ENCODE measurements at places on chromosomes 11 and 22.
A peak's percentile ranks its signal among the peaks of the same experiment; 100 is the strongest.

GRCh38 chr11:130536106-130537040 is 87.9 kb downstream of the ADAMTS15 start:
- no peak for DNase-seq

DNA sequence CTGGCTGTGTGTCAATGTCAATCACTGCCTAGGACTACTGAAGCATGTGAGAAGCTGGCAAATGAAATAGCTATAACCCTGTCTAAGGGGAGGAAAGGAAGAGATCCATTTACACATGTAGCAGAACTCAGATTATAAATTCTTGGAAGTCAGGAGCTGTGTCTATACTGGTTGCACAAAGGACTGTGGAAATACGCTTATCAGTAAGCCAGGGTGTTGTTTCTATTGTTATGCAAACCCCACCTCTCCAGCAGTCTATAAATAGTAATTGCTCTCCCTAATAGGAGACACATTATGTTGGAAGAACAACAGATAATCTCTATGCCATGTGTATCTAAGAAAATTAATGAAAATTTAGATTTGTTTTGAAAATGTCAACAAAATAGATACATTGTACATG is 693.4 kb upstream of the CCDC90B start:
- DNase-seq = no peak

- no peak for DNase-seq
Measured at GRCh38 chr11:66360406-66361073, 11.0 kb downstream of the SLC29A2 start.

DNA sequence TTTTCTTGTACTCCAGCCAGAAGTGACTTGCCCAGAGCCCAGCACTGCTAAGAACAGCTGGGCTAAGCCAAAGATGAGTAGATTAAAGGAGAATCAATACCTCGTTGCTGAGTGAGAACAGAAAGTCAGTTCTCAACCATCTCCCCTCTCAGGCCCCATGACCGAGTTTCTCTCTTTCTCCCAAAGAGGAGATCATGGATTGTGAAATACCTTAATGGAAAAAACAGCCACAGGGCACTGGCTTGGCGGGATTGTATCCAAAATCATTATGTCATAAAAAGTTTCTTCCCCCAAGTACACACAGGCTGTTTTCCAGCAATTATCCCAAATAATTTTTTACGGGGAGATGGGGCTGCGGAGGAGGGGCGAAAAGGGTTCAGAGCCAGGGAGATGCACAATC is 111.8 kb upstream of the TMEM45B start:
- DNase-seq = no peak

DNA sequence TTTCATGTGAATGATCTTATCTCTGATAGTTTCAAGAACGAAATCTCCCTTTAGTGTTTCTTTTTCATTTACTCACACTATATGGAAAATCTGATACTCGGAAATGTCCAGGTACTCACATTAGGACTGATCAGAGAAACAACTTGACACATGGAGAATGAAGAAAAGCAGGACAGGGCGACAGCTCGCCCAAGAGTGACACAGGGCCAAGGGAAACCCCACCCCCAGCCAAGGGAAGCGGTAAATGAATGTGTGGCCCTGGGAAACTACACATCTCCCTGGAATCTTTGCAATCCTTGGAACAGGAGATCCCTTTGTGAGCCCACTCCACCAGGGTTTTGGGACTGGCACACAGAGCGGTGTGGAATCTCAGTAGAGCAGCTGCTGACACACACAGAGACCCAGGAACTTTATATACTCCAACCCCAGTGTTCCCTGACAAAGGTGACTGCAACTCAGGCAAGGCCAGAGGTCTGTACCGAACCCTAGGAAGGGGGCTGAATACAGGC is 303.7 kb upstream of the ARHGAP42 start:
- DNase-seq = no peak

DNA sequence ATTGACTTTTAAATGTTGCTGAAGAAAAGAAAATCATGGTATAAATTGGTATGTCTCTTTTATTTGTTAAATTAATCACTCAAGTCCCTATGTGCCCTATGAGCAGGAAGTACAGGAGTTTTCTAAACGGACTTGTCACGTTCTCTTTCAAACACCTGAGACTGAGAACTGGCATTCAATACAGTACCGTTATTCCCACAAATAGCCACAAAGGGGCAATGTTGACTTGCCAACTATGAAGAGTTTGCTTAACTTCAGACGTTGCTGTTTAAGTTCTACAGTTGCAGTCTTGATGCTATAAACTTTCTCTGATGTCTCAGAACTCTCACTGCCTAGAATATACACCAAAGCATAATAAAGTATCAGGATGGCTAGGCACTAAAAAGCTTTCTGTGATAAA is 7.6 kb downstream of the OR56A1 start:
- DNase-seq = peak; percentile 25

GRCh38 chr11:120929664-120930154 is 94.2 kb upstream of the TBCEL start:
- peak; percentile 67 for DNase-seq

GRCh38 chr11:60776167-60776566 is 9.0 kb upstream of the MS4A10 start:
- DNase-seq = no peak

DNA sequence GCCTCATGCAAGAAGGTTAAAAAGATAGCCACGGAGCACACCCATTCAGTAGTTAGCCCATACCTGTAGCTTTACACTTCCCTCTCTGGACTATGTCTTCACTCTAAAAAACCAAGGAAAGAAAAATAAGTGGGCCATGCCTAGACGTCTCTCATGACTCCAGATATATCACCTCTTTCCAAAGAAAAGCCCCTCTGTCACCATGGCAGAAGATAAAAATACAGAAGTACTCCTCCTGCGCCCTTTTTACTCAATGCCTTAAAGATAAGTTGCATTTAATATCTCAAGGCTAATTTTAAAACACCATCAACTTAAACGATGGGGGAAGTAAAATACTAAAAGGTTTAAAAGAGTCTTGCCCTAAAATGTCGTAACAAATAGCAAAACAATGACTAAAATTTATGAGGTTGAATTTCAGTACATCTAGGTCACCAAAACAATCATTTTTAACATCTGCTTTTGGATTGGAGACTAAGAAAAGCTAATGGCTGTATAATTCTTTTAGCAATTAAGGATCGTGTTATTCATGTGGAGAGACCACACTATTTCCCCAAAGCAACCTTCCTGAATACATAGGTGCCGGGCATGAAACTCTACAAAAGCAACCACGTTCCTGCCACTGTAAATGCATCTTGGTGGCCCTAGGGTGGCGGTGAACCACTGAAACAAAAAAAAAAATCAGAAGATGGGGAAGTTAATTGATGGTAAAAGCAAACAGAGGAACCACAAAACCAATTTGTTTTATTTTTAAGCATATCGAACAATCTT is 46.0 kb downstream of the CELF1 start:
- DNase-seq = no peak

DNA sequence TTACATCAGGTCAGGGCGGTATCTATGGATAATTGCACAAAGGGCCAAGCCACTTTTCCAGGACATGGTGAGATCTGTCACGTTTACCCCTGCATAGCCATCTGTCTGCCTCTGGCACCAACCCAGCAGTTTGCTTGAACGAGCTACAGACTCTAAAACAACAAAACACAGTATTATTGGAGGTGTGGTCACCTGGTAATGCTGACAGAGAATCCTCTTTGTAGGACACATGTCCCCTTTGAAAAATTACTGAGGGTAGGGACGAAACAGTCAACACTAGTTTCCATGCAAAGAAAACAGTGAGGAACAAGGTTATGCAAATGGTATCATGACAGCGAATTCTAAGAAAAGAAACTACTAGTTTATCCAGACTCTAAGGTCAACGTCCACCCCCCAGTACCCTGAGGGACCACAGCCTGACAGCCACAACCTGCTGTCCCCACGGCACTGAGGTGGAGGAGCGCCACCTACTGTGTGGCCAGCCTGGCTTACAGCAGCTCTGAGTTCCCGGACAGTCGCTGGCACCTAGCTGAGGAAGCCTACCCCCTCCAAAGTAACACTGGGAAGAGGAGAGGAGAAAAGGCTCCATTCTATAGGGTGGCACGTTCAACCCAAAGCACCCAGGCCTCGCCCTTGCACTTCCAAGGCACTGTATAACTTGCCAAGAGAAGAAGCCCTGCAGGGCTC is 117.4 kb upstream of the BID start:
- peak; percentile 83 for DNase-seq

- no peak for DNase-seq
Measured at GRCh38 chr22:24699876-24700275, 74.6 kb downstream of the PIWIL3 start.

DNA sequence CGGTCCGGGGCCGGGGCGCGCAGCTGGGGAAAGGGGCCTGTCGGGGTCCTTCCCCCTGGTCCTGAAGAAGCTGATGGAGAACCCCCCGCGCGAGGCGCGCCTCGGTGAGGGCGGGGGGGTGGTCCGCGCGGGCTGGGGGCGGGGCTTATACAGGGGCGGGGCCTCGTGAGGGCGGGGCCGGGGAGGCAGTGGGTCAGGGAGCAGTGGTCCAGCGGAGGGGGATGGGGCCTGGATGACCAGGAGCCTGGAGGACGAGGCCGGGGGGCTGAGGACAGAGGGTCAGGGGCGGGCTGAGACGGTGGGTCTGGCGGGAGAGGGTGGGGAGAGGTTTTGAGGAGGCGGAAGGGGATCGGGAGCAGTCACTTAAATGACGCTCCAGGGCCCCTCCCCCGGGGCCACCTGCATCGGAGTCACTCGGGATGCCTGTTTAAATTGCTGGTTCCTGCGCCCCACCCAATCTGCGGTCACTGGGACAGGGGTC is 396 bp downstream of the TEF start:
- peak; percentile 37 for DNase-seq

DNA sequence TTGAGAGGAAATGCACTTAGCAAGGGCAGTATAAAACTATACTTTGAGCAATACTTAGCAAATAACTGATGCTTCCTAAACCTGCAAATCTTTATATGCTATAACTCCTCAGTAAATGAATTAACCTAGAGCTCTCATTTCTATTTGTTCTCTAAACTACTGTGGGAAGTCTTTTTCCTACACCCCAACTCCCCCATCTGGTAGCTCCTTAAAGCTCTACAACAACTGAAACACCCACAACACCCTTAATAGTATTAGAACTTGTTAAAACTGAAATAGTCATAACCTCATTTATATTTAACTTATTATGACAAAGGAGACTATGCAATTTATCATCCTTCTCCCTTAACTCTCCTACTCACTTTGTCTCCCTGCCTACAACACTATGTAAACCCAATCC is 43.4 kb downstream of the GUCY1A2 start:
- no peak for DNase-seq

- DNase-seq = no peak
Measured at GRCh38 chr11:128619540-128620308, 32.4 kb upstream of the ETS1 start.

- DNase-seq = no peak
Measured at GRCh38 chr22:28942801-28943500, 59.6 kb downstream of the ZNRF3 start.

DNA sequence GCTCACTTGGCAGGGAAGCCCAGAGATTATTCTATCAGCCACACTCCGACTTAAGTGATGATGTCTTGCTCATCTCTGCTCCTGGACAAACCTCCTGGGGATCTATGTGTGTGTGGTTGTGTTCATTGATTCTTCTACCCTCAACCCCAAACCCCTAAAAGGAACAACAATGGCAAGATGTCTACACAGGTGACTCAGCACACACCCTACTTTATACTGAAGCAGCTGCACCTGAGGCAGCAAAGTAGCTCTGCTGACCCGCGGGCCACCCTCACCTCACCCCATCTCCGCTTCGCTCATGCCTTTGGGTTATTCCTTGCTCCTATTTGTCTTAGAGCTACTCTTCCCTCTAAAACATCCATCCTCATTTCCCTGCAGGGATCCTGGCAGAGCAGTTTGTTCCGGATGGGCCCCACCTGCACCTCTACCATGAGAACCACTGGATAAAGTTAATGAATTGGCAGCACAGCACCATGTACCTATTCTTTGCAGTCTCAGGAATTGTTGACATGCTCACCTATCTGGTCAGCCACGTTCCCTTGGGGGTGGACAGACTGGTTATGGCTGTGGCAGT is 38.7 kb downstream of the TMEM45B start:
- no peak for DNase-seq

DNA sequence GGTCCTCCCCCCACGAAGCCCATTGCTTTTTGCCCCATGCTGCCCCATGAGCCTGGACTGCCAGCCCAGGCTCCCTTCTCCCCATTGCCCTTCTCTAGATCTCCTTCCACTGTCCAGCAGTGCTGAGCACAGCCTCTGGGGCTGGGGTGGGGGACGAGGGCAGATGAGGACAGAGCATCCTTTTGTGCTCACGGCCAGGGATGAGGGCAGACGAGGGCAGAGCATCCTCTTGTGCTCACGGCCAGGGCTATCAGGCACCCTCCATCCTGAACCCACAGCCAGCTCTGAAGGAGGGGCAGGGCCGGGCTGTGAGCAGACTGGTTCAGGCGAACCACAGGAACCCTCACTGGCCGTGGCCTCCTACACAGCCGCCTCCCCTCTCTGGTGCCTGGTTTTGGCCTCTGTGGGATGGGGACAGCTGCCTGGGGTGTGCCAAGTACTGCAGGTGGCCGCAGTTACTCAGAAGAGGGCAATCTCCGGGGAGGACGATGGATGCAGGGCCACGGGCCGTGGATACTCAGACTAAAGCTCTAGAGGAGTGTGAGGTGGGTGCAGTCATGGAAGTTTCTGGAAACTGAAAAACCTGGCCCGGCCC is 1258.8 kb downstream of the BRD1 start:
- DNase-seq = no peak

DNA sequence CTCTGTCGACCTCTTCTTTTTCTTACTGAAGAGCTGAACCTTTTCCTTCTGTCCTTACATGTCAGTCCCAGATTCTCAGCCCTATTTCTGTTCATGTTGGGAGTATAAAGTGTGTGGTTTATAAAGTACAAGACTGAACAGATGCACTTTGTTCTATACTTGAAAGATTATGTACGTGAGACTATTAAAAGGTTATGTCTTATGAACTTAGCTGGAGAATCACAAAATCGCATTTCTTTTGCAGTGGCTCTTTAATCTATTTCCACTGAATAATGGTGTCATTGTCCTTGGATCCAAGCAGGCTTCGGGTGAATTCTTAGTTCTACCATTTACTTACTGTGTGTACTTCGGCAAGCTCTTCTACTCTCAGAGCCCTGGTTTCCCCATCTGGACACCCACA is 558.4 kb downstream of the TMEM135 start:
- no peak for DNase-seq

GRCh38 chr11:120810251-120810650 is 213.7 kb upstream of the TBCEL start:
- no peak for DNase-seq

Data from large intestine (tissue), 12 donors.